ENCODE measurements at places on chromosomes 16 and 17.

DNA sequence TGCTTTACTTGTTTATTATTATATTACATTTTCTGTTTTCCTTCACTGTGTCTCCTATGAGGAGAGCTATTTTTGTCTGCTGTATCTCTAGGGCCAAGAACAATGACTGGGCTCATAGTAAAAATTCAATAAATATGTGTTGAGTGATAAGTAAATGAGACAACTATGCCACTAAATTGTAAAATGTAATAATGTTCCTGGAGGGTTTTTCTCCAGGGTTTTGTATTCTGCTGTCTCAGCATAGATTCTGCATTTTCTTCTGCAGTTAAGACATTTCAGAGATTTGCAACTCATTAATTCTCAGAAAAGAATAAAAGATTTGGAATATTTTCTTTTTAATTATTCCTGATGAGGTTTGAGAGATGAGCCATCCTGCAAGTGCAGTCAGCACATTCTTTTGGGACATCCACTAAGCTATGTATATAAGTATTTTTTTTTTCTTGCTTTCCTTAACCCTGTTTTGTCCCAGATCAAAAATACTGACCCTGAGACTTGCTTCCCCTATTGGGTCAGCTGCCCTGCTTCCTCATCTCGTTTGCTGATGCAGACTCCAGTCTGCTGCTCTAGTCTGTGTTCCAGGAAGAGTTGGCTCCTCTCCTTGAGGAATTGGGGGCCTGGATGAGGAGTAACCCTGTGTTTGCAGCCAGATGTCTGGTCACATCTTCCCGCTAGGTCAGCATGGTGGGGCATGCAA lies 122.9 kb downstream of the ABCA8 start:
- no peak for DNase-seq

DNA sequence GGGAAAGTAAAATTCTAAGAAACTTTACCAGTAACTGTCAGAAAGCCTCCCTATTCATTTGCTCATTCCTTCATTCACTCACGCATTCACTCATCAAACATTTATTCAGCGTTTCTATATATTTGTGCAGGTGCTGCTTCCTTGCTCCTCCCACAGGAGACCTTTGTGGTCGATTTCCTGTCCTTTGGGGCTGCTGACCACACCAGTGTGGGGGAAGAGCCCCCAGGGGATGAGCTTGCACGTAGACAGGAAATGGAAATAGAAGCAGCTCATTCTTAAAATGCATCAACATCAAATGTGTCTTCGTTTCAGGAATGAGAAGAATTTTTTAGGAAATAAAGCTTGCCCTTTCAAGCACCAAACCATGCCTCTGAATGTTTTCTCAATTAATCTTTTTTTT lies 9.6 kb downstream of the PIK3R6 start:
- peak; percentile 94 for DNase-seq

- DNase-seq: no peak
Observed at GRCh38 chr16:50761267-50761666, 19.4 kb downstream of the CYLD start.

GRCh38 chr16:63982110-63982509 lies 1139.8 kb downstream of the CDH11 start:
- no peak for DNase-seq

- DNase-seq: no peak
Observed at GRCh38 chr16:19808061-19808641, 76.5 kb downstream of the GPRC5B start.

DNA sequence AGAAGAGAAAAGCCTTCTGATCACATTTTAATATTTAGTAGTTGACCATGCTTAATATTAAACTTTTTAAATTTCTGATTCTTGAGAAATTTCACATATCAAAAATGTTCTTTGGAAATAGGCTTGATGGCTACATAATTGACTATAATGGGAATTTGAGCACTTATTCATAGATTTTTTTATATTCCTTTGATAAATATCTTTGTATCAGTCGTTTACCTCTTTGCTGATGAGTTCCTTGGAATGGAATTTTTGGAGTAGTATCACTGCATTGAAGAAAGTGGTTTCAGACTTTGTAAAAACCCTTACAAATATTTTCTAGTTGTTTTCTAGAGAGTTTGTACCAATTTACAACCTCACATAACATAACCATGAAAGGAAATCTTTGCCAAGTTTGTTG lies 14.7 kb downstream of the DNAAF1 start:
- DNase-seq: no peak

- no peak for DNase-seq
Observed at GRCh38 chr16:2970563-2970962, 1.4 kb downstream of the PAQR4 start.

DNA sequence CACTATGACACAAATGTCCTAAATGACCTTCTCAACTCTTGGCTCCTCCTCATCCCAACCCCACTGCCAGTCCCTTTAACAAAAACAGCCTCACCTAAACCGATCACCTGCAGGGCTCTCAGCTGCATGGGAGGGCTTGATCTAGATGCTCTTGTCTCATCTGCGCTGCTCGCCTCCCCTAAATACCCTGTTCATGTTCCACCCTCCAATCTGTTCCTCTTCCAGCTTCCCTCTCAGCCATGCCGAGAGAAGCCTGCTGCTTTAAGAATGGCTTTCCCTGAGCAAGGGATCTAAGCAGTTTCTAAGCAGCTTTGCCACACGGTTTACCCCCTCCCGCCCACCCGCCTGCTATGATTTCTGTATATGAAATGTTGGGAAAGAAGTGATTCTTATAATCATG lies 23.7 kb downstream of the PIPOX start:
- no peak for DNase-seq

DNA sequence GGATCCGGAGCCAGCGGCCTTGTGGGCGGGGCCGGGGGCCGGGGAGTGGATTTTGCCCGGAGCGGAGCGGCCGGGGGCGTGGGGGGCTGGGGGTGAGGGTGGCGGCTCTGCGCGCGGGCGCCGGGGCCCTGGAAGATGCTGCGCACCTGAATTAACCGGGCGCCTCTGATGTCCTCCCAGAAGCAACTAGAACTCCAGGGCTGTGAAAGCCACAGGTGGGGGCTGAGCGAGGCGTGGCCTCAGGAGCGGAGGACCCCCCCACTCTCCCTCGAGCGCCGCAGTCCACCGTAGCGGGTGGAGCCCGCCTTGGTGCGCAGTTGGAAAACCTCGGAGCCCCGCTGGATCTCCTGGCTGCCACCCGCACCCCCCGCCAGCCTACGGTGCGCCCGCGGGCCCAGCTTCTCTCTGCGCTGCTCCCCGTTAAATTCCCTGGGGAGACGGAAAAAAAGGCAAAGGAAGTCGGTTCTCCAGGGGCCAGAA lies 549 bp downstream of the SLC26A11 start:
- DNase-seq: no peak

DNA sequence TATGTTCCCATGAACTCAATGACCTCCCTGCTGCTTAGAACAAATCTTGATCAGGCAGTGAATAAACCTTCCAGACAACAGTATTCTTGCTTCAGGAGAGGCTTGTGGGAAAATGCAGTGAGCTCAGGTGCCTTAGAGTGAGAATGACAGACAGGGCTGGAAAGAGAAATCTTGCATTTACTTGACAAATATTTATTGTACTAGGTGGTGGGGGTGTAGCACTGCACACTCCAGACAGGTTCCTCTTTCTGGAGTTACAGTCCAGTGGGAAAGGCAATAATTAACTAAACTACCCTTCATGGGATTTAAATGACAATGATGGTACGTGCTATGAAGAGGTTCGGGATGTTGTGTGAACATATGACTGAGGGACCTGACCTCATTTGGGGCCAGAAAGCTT lies 182.9 kb downstream of the SHISA9 start:
- DNase-seq: no peak

GRCh38 chr17:62562656-62563055 lies 64.8 kb upstream of the MRC2 start:
- DNase-seq: no peak

DNA sequence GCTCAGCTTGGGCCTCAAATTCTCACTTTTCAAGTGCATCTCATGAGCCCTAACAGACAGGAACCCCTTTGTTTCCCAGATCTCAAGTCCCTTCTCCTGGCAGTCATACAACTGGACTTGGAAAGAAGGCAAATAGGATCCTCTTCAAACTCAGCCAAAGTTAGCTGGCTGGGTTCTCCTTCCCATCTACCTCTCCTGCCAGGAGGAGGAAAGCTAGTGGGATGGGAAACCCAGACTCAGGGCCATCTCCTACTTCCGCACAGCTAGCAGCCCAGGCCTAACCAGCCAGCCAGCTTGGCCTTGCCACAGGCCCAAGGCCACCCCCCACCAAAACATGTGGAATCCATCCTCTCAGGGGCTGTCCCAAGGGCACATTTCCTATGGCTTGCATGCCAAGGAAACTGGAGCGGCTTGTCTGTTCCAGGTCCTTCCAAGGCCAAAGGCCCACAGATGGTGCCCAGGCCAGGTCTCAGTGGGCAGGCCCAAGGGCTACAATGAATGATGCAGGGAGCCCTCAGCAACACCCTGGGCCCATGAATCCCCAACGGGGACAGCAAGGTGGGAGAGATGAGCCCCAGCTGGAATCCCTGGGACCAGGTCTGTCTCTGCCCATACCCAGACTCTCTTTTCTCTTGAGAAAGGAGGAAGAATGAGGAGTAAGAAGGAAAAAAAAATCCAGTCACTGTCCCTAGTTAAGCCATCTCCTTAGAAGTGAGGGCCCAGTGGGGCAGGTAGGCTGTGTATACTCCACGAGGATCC lies 1.7 kb downstream of the SMARCD2 start:
- DNase-seq: no peak

DNA sequence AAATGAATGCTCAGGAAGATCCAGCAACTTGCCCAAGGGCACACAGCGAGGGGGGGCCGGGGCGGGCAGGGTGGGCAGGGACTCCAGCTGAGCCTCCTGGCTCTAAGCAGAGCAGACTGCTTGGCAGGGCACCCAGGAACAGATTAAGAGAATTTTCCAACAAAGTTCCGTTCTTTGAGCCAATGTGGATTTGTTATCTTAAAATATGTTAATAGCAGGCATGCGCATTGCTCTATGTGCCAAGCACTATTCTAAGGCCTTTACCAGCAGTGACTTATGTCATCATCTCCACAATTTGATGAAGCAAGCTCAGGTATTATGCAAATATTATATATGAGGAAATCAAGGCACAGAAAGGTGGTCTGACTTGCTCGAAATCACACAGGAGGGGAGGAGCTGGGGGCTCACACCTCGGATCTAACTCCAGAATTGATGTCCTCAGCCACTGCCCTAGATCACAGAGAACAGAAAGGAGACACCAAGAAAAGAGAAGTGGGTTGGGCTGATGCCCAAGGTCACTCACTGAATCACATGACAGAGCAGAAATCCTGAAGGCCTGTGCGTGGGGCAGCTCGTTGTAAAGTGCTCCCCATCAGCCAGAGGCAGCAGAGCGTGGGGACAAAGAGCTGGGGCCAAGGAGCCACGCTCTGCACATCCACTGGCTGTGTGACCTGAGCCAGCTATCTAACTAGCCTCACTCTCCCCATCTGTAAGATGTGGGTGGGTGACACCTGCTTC lies 23.2 kb upstream of the MEAK7 start:
- DNase-seq: no peak

DNA sequence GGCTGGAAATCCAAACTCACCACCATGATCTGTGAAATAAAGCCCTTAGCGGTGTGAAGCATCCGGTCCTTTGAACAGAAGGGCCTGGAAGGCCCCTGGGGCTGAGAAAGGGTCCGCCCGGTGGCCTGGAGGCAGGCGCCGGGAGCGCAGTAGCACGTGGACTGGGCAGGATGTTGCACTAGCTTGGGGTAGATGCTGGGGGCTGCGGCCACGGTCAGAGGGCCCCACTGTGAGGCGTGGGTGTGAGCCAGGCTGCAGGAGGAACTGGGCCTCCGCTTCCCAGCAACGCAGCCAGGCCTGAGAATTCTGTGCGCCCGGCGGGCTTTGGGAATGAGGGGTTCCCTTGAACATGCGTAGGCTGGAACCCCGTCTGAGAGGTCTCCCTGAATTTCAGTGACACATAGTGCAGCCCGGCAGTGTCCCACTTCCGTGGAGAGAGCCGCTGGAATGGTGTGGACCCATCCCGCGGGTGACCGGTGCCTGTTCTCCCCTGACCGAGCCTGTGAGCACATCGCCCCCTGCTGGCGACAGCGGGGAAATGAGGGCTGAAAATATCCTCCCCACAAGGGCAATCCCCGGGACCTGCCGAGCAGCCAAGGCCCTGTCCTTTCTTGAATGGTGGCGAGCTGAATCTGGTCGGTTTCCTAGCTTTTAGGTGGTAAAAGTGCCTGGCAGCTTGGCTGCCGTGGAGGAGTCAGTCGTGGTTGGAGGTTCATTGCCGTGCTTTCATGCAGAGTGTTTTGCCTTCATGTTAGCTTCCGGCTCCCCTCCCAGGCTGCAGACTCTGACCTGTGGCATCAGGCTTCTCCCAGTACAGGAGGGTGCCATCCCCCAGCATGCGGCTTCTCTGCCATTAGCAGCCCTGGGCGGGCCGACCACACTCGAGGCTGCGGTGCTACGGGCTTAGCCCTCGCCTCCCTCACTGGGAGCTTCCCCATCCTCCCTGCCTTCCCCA lies 43.8 kb downstream of the DNAJA2 start:
- peak; percentile 18 for DNase-seq

DNA sequence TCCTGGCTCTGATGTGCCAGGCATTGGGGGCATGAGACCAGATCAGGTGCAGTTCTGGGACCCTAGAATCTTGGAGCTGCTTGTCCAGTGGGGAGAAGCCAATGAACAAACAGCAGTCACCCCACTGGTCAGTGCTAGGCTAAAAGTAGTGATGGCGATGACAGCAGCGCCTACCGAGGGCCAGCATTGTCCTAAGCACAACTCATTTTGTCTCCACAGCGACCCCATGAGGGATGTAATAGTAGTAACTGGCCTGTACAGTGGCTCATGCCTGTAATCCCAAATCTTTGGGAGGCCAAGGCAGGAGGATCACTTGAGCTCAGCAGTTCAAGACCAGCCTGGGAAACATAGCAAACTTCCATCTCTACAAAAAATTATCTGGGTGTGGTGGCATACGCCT lies 6.2 kb downstream of the SMCR8 start:
- DNase-seq: no peak

DNA sequence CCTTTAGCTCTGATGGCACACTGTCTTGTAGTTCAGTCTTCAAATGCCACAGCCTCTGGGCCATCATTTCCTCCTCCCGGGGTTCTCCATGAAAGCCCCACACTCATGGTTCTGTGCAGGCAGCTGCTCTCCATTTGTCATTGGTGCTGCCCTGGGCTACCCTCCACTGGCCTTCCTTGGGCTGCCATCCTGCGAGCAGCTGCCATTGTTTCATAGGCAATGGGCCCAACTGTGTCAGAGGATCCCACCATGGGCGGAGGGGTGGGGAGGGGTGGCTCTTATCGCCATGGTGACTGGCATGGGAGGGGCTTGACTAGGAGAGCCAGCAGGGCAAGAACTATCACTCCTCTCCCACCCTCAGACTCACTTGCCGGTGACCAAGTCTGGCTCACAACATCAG lies 38.6 kb upstream of the BRD7 start:
- no peak for DNase-seq
